ENCODE measurements at places on chromosomes 11 and 22.

GRCh38 chr11:70226183-70226582 lies 23.1 kb downstream of the FADD start:
- no peak overlapping the region for H3K4me3 ChIP-seq
- no peaks in the 10 kb centered on the region for H3K4me1 ChIP-seq
- no peaks in the 10 kb centered on the region for H3K36me3 ChIP-seq
- H3K27ac ChIP-seq, result no peak overlapping the region

- no peak overlapping the region for H3K4me3 ChIP-seq
- no peak overlapping the region for H3K27ac ChIP-seq
- no peaks in the 10 kb centered on the region for H3K4me1 ChIP-seq
Observed at GRCh38 chr11:44868455-44869421, 81.9 kb downstream of the TP53I11 start.

GRCh38 chr11:65398362-65398910 lies 12.0 kb downstream of the FRMD8 start:
- H3K4me3 ChIP-seq, result no peak overlapping the region
- no peaks in the 10 kb centered on the region for H3K4me1 ChIP-seq
- H3K27me3 ChIP-seq, result no peaks in the 10 kb centered on the region
- no peak for DNase-seq

DNA sequence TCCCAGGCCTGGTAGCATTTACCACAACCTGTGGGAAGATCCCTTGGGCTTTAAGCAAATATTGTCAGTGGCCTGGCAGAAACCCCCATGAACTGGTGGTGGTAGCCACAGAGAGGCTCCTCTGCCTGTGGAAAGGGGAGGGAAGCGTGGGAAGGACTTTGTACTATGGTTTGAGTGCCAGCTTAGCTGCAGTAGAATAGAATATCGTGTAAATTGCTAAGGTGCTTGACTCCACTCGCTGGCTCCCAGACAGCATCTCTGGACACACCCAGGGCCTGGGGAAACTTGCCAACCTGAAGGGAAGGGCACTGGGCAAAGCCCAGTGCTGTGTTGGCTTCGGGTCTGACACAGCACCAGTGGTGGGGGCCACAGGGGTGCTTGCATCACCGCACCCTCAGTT lies 52.6 kb downstream of the XRRA1 start:
- H3K4me3 ChIP-seq, result no peak overlapping the region
- peaks cover 5% of the 10 kb centered on the region for H3K36me3 ChIP-seq
- no peak overlapping the region for H3K27ac ChIP-seq
- no peak for DNase-seq
- no peaks in the 10 kb centered on the region for H3K27me3 ChIP-seq

DNA sequence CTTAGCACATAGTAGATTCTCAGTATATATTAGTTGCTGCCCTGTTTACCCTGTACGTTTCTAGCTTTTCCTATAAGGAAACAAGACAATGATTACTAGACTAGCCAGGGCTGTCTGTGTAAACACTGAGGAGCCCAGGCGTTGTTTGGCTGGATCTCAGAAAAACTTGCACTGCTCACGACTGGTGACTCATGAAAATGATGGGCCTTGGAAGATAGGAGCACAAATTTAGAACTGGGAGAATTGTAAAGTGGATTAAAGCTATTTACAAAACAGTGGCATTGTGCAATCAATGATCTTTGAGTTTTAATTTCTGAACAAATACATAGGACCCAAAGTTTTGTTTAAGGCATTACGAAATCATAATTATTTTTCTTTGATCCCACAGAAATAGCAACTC lies 276.9 kb downstream of the FAM76B start:
- H3K36me3 ChIP-seq, result no peaks in the 10 kb centered on the region
- peak overlapping the region; percentile 60 for H3K27ac ChIP-seq
- no peak overlapping the region for H3K4me3 ChIP-seq
- no peak for DNase-seq

DNA sequence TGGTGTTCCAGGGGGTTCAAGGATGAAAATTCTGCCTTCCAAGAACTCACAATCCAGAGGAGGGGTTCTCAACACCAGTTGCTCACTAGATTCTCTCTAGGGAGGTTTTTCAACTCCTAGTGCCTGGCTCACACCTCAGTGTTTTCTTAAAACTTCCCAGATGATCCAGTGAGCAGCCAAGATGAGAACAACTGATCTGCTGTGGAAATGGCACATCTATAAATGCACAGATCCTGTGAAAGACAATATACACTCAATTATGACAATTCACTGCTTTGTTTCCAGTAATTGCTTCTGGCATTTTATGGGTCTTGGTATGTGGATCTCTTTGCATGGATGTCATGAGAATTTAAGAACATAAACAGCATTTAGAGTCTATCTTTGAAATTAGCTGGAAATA lies 45.2 kb upstream of the PRSS23 start:
- no peaks in the 10 kb centered on the region for H3K4me1 ChIP-seq
- no peaks in the 10 kb centered on the region for H3K36me3 ChIP-seq
- H3K27me3 ChIP-seq, result no peaks in the 10 kb centered on the region
- H3K27ac ChIP-seq, result no peak overlapping the region
- no peak for DNase-seq
- H3K4me3 ChIP-seq, result no peak overlapping the region

DNA sequence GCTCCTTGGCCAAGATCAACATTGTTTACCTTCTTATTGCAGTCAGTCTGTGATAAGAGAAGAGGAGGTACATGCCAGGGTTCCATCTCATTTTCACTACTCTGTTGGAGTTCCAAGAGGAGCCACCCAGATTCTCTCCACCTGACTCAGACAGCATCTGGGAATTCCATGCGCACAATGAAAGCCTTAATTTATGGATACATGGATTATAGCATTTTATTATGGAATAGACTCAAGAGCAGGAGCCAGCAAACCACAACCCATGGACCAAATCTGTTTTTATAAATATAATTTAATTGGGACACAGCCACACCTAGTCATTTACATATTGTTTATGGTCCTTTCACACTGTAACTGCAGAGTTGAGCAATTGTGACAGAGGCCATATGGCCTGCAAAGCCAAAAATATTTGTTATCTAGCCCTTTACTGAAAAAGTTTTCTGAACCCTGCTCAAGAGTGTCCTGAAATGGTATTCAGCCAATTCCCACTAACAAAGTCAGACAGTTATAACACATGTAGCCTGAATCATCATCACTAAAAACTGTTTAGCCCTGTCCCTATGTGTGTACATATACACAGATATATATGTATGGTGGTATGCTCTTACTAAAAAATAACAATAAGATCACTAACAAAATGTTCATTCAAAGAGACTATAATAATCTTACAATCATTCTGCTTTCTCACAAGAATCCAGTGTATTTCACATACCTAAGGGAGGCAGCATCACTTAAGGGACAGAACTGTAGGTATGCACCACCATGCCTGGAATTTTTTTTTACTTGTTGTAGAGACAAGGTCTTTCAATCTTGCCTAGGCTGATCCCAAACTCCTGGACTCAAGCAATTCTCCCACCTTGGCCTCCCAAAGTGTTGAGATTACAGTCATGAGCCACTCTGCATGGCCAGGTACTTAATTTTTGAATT lies 104.5 kb upstream of the TEAD1 start:
- H3K4me1 ChIP-seq, result no peaks in the 10 kb centered on the region
- no peaks in the 10 kb centered on the region for H3K27me3 ChIP-seq

- DNase-seq, result peak; percentile 80
- peaks cover 50% of the 10 kb centered on the region for H3K4me1 ChIP-seq
- no peaks in the 10 kb centered on the region for H3K27me3 ChIP-seq
- H3K36me3 ChIP-seq, result no peaks in the 10 kb centered on the region
- no peak overlapping the region for H3K4me3 ChIP-seq
Observed at GRCh38 chr11:61683961-61684869, 4.0 kb downstream of the DAGLA start.

- no peak overlapping the region for H3K4me3 ChIP-seq
- H3K27me3 ChIP-seq, result no peaks in the 10 kb centered on the region
- H3K27ac ChIP-seq, result no peak overlapping the region
- H3K4me1 ChIP-seq, result peaks cover 14% of the 10 kb centered on the region
Observed at GRCh38 chr22:30923168-30923900, 45.2 kb downstream of the MORC2 start.

DNA sequence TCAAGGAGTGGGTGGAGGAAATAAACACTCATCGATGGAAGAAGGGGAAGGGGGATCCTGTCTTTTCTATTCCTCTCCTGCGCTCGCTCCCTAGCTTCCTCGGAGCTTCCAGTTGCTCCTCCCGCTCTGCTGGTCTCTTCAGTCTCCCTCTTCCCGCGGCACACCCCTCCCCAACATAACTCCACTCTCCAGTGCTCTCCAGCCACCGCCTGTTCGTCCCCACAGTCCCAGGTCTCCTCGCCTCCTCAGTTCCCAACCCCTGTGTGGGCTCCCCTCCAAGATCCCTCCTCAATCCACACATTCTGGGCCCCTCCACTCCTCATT lies 438 bp downstream of the ZW10 start:
- no peak for DNase-seq
- H3K4me3 ChIP-seq, result peak overlapping the region; percentile 70
- H3K27ac ChIP-seq, result peak overlapping the region; percentile 84
- no peaks in the 10 kb centered on the region for H3K36me3 ChIP-seq
- no peaks in the 10 kb centered on the region for H3K27me3 ChIP-seq

DNA sequence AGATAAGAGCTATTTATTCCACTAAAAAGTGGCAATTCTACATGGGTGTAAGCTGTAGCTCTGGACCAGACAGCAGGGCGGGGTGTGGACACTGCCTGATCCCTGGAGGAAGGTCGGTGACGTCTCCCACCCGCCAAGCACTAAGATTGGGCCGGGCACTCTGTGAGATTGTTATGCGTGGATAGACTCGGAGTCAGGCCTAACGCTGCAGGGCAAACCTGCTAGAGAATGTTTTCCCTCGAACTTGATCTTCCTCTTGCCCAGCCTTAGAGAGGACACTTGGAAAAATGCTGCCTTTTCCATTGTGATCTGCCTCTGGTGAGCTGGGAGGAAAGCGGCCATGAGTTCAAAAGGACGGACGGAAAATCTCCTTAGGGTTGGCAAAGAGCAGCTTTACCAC lies 1273.4 kb downstream of the TBC1D22A start:
- H3K27ac ChIP-seq, result no peak overlapping the region
- H3K4me3 ChIP-seq, result no peak overlapping the region
- no peaks in the 10 kb centered on the region for H3K4me1 ChIP-seq
- no peaks in the 10 kb centered on the region for H3K27me3 ChIP-seq
- H3K36me3 ChIP-seq, result no peaks in the 10 kb centered on the region

DNA sequence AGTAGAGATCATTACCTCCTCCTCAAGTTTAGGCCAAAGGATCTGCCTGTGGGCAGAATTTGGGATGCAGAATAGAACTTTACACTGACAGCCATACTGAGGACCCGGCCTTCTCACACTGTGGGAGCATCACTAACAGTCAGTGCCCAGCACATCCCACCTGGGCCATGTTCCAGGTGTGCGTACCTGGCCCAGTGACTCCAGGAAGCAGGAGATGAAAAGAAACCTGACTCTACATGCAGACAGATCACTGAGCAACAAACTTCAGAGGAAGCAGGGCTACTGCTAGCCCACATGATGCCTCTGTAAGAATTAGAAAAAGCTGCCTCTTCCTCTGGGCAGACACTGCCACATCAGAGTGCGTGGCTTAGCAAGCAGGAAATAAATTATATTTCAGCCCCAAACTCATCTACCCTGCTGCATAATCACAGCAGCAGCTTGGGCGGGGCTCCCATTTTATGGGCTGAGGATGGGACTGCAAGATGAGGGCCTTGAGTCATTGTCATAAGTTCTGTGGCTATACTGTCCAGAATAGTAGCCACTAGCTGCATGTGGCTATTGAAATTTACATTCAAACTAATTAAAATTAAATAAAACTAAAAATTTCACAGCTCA lies 6.0 kb upstream of the LMO2 start:
- peaks cover 54% of the 10 kb centered on the region for H3K4me1 ChIP-seq
- no peaks in the 10 kb centered on the region for H3K36me3 ChIP-seq
- H3K4me3 ChIP-seq, result no peak overlapping the region

- H3K4me1 ChIP-seq, result peaks cover 79% of the 10 kb centered on the region
- DNase-seq, result no peak
- no peaks in the 10 kb centered on the region for H3K36me3 ChIP-seq
- no peaks in the 10 kb centered on the region for H3K27me3 ChIP-seq
- H3K4me3 ChIP-seq, result no peak overlapping the region
Observed at GRCh38 chr11:119694334-119694733, 34.7 kb downstream of the NECTIN1 start.

DNA sequence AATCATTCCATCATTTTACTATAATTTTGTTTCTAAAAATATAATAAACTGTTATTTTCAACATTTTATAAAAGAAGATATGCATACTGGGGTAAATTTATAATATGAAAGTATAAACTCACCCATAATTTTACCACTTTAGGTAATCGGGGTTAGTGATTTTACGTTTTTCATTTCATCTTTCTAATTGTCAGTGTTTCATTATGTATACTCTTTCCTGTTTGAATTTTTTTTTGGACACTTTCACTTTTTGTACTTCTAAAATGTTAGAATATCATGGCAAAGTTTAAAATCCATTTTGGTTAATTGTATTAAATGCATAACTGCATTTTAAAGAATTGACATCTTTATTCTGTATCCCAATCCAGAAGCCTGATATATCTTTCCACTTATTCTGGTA lies 115.8 kb downstream of the METTL15 start:
- no peak overlapping the region for H3K27ac ChIP-seq
- H3K4me3 ChIP-seq, result no peak overlapping the region
- H3K4me1 ChIP-seq, result no peaks in the 10 kb centered on the region
- no peaks in the 10 kb centered on the region for H3K27me3 ChIP-seq

GRCh38 chr11:30908857-30909256 lies 322.7 kb upstream of the MPPED2 start:
- no peak for DNase-seq
- H3K27ac ChIP-seq, result no peak overlapping the region
- H3K4me1 ChIP-seq, result no peaks in the 10 kb centered on the region
- H3K27me3 ChIP-seq, result no peaks in the 10 kb centered on the region

- H3K36me3 ChIP-seq, result no peaks in the 10 kb centered on the region
- H3K27me3 ChIP-seq, result no peaks in the 10 kb centered on the region
- H3K27ac ChIP-seq, result no peak overlapping the region
- no peak for DNase-seq
Observed at GRCh38 chr11:86724137-86724536, 51.7 kb upstream of the ME3 start.

GRCh38 chr11:17985517-17985916 lies 27.3 kb downstream of the SERGEF start:
- H3K4me1 ChIP-seq, result peaks cover 23% of the 10 kb centered on the region
- no peaks in the 10 kb centered on the region for H3K36me3 ChIP-seq
- DNase-seq, result no peak
- peak overlapping the region; percentile 71 for H3K27ac ChIP-seq
